Fibroblast of skin of left quadriceps (primary cell): ENCODE measurements at places on chromosomes 5 and 9.
A peak's percentile ranks its signal among the peaks of the same experiment; 100 is the strongest.

- DNase-seq: no peak
Observed at GRCh38 chr5:105952875-105953274, 1717.9 kb downstream of the EFNA5 start.

DNA sequence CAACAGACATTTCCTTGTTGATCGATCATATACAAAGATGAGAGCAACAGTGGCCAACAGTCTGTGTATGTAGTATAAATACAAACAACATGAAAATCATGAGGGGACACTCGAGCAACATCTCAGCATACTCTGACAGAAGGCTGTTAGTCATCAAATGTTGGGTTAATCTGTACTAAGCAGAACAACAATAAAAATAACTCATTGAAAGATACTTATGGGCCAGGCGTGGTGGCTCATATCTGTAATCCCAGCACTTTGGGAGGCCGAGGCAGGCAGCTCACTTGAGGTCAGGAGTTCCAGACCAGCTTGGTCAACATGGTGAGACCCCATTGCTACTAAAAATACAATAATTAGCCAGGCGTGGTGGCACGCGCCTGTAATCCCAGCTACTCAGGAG, 67.3 kb downstream of the SCAI start:
- DNase-seq: no peak

DNA sequence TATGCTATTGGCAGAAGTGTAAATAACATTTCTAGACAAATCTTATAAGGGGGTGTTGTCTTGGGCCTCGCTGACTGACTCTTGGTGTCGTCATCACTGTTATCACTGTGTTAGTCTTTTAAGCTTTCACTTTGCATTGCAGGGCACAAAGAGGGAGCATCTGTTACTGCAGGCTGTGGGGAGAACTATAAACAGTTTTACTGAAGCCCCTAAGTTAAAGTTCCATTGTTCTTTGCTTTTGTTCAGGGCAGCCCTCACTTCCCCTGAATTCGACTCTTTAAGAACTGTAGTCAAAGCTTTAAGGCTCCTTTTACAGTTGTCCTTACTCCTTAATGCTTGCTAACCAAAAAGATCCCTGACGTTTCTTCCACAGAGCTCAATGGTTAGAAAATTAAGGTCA, 605.0 kb downstream of the RAB3C start:
- DNase-seq: no peak

- no peak for DNase-seq
Observed at GRCh38 chr5:91158011-91158410, 225.1 kb downstream of the ARRDC3 start.

DNA sequence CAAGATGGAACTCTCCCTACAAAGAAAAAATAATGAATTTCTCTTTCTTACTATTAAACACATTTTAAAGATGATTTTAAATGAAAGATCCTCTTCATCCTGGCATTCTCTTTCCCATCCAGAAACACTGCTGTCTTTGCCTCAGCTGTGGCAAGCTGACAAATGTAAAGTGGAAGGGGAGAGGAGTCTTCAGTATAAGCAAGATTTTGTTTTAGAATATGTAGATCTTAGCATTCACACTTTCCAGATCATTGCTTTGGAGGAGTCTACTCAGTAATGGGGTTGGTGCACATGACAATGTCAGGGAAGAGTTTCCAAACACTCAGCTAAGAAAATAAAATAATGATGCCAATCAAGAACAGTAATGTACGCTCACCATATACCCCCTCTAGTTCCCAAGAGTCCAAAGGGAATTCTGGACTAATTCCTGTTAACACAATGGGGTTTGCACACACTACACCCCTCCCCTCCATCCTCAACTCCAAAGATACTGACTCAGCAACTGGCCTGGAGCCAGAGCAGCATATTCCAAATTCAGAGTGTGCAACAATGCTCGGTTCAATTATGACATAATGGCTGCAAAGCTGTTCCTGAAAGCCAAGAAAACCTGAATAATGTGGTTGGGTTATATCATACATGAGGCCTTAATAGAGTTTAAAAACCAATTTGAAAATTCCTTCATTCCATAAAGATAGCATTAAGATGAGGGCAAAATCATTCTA, 4.6 kb downstream of the C5orf63 start:
- DNase-seq: peak; percentile 79

GRCh38 chr5:63398346-63398745, 563.9 kb downstream of the HTR1A start:
- no peak for DNase-seq

DNA sequence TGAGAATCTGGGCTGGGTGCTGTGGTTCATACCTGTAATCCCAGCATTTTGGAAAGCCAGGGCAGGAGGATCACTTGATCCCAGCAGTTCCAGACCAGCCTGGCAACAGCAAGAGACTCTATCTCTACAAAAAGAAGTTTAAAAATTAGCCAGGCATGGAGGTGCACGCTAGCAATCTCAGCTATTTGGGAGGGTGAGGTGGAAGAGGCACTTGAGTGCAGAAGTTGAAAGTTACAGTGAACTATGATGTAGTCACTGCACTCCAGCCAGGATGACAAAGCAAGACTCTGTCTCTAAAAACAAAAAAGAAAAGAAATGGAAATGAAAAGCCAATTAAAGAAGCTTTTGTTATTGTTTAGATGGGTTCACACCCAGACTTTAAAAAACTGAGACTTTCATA, 131.6 kb upstream of the RASA1 start:
- DNase-seq: no peak

DNA sequence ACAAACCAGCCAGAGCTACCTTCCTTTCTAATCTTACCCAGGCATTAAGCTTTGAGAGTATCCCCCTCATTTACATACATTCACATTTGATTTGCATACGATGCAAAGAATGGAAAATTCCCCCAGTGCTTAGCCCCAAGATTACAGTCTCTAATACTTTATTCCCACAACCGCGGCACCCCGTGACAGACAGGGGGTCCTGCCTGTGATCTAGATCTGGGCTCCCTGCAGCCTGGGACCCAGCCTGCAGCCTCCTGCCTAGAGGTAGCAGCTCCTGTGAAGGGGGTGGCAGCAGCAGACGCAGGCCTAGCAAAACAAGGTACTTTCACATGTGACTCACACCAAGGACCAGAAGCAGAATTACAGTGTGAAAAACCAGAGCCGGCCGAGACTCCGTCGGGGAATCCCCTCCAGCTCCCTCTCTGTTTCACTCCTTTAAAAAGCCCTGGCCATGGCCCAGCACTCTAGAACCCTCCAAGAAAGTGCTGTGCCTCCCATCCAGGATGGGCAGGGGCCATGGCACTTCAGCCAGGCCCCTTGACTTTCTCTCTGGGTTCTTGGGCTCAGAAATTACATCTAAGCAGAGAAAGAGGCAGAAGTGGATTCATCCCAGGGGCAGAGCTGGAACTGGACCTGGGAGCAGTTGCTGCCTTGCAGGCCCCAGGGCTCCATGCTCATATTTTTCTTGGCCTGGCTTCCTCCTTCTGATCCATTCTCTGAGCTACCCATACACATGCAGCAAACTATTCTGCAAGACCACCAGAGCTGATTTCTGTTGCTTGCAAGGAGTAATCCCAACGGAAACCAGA, 14.0 kb upstream of the TCF7 start:
- no peak for DNase-seq

DNA sequence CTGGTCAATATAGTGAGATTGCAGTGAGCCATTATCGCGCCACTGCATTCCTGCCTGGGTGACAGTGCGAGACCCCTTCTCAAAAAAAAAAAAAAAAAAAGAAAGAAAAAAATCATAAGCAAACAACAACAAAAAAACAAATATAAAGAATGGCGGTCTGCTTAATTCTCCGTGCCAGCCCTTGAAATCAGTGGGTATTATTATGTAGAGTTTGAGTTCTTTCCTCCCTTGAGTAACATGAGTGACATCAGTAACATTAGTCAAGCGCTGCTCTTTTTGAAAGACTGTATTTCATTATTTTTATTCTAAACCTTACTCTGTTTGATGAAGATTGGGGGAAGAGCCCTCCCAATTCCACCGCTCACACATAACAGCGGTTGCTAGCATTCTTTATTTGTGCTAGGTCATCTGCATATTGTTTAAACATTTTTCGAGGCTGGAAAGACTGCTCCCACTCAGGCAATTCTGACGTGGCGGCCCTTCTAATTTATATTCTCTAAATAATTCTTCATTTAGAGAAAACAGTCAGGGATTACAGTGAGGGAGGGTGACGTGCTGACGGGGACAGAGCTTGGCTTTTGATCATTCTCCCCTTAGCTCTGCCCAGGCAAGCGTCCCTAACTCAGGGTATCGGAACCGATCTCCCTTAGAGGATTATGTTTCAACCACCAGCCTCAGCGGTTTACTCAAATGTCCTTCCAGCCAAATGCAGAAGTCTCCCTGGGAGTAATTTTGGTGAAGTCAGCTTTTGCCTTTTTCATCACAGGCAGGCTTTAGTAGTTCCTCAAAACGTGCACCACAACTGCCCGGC, 860 bp upstream of the MARCHF6 start:
- no peak for DNase-seq

DNA sequence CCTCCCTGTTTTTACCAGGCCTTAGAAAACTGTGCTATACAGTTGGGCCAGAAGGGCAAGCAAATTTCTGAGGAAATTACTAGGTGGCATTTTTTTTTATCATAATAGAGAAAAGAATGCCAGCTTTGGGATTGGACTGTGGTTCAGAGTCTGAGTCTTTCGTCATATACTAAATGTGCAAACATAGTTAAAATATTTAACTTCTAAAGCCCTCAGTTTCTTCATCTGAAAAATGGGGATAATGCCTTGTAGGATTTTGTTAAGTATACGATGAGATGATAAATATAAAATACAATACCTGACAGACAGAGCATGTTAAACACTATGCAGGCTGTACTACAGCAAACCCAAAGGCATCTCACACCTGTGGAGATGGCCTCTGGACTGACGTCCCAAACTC, 87.3 kb upstream of the GRHPR start:
- DNase-seq: no peak

- no peak for DNase-seq
Observed at GRCh38 chr5:18321262-18321942, 687.1 kb downstream of the TAF11L14 start.

GRCh38 chr9:99092643-99093491, 12.0 kb upstream of the TGFBR1 start:
- DNase-seq: no peak

- DNase-seq: no peak
Observed at GRCh38 chr5:10580531-10581423, 16.9 kb downstream of the ANKRD33B start.

DNA sequence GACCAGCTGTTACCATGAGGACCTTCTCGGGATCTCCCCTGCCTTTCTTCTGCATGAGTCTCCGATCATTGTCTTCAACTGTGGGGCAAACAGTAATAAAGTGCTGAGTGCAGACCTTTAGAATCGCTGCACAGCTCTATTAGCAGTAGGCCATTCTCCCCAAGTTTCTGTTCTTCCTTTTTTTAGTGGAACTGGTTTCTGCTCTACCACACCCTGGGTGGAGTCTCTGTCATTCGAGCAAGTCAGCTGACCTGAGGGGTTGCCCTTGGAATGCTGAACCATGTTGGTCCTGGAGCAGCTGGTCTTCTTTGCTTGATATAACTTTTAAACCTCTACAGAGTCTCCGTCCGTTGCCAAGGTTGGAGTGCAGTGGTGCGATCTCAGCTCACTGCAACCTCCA, 33.4 kb upstream of the GNPDA1 start:
- no peak for DNase-seq

- DNase-seq: no peak
Observed at GRCh38 chr5:127595484-127596368, 53.2 kb upstream of the CTXN3 start.

DNA sequence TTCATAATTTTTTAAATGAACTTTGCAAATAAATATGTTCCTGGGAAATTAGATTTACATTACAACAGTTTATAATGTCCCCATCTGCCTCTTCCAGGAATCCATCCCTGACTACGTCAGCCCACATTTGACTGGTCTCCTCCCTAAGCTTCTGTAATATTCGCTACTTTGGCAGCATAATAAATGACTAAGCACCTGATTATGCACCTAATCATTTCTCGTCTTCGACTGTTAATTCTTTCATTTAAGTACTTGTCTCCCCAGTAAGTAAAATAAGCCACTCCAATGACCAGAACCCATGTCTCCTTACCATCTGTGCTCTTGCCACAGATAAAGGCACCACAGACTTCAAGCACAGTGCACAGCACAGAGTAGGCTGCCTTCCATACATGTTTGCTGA, 122.7 kb downstream of the DENND1A start:
- no peak for DNase-seq

DNA sequence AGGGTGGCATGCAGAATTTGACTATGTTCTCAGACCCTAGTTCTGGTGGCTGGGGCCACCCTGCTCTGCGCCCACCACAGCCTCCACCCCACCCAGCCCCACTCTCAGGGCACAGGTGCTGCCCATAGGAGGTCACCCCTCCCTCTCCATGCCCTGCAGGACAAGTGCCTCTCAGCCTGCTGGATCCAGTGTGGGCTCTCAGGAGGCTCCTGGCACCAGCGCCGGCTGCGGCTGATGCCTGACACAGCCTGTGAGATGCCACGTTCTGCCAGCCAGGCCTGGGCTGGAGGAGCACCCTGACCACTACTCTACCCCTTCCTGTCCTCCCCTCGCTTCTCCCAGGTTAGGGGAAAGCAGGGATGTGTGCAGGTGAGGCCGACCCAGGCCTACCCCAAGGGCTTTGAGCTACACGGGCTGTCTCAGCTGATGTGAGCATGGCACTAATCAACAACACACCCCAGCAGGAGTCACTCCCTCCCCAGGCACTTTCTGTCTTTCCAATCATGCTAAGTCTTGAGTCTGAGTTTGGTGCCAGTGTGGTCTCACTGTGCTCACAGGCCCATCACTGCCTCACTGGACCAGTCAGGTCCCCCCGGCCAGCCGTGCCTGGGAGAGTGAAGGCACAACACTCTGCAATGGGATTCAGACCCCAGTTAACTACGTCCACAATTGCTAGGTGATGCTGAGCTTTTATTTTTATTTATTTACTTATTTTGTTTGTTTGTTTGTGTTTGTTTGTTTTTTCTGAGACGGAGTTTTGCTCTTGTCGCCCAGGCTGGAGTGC, 12.1 kb upstream of the BARX1 start:
- DNase-seq: no peak

- DNase-seq: no peak
Observed at GRCh38 chr9:135729480-135729879, 27.5 kb downstream of the KCNT1 start.

DNA sequence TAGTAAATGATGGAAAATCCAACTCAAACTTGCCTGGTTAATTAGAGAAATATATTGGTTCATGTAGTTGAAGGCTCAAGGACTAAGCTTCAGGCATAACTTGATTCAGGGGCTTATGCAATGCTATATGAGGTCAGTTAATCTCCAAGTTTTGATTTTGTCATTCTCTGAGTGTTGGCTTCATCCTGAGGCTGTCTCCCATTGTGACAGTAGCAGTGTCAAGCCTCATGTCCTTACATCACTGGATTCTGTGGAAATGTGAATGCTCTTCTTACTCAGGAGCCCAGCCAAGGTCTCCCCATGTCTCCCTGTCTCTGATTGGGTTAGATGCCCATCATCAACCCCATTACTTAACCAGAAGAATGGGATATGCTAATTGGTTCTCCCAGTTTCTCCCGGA, 44.4 kb upstream of the SNX2 start:
- DNase-seq: no peak

DNA sequence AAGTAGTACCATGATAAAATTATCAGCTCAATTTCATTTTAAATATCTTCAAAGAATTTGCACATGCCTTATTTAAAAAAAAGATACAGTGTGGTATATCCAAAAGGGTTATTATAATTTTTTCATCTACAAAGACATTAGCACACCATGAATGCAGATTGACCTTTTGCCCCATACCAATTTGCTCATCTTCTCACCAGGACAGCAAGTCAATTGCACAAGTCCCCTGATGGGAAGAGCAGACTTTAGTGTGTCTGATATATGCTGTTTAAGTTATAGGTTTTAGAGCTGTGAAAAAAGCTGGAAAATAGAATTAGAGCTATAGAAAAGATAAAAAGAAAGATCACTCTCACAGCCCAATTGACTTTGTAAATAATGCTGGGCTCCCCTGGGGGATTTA, 325.8 kb upstream of the CDH6 start:
- no peak for DNase-seq
